ENCODE measurements at places on chromosomes 4 and X.

- peak; percentile 41 for DNase-seq
Measured at GRCh38 chr4:118865091-118865708, 23.5 kb upstream of the SYNPO2 start.

DNA sequence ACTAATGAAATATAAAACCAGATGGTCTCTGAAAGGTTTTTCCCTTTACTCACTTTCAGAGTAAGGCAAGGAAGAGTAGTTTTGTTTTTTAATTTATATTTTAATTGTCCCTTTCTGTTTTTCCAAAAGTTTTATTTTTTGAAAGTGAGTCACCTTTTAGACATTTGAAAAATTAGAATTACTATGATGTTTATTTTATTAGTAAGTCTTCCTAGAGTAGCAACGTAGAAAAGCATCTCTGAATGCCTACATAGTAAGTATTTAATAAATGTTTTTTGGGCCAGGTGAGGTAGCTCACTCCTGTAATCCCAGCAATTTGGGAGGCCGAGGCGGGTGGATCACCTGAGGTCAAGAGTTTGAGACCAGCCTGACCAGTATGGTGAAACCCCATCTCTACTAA is 51.1 kb downstream of the TET2 start:
- DNase-seq, result no peak

- DNase-seq, result no peak
Measured at GRCh38 chr4:184255361-184255760, 37.7 kb upstream of the ENPP6 start.

DNA sequence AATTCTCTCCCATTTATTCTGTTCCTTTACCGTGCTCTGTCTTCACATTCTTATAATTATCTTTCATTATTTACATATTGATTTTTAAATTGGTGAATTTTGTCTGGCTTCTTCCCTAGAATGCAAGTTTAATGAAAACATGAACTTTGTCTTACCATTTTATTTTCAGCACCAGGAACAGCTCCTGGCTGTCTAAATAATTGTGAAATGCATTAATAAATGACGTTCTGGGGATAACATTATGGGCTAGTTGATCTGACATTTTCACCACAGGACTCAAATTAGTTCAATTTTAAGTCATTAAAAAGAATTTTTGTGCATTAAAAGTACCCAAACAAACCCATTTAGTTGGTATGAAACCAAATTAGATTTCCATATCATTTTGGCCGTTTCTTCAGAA is 97.5 kb downstream of the KCTD8 start:
- DNase-seq, result no peak

- no peak for DNase-seq
Measured at GRCh38 chr4:35918491-35918977, 325.8 kb downstream of the ARAP2 start.

All from CD4-positive, alpha-beta T cell treated with Interleukin-17A for 1 hour (primary cell).